ENCODE measurements at places on chromosomes 4 and X. TPM values are rescaled to one million over a fixed set of nuclear protein-coding genes. Genes with fewer than 3 reads are reported as not detected.

DNA sequence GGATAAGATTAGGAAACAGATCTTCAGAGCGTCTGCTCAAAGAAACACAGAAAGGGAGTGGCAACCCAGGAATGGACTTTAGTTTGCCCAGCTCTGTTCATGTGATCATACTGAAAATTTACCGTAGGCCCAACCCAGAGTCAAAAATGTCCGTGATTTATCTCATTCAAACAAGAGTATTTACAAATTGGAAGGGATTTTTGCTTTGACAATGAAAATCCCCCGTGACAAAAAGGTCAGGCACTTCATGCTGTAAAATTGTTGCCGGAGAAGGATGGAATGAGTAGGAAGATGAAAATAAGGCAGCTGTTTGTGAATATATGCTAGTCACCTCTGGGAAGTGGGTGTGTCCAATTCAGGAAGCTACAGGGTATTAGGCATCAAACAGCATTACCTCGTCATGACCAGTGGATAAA, 1.2 kb downstream of the SULT1B1 start:
- no peak overlapping the region for H3K4me3 ChIP-seq
- no peaks in the 10 kb centered on the region for H3K36me3 ChIP-seq
- H3K27ac ChIP-seq: no peak overlapping the region
- H3K4me1 ChIP-seq: peaks cover 5% of the 10 kb centered on the region

DNA sequence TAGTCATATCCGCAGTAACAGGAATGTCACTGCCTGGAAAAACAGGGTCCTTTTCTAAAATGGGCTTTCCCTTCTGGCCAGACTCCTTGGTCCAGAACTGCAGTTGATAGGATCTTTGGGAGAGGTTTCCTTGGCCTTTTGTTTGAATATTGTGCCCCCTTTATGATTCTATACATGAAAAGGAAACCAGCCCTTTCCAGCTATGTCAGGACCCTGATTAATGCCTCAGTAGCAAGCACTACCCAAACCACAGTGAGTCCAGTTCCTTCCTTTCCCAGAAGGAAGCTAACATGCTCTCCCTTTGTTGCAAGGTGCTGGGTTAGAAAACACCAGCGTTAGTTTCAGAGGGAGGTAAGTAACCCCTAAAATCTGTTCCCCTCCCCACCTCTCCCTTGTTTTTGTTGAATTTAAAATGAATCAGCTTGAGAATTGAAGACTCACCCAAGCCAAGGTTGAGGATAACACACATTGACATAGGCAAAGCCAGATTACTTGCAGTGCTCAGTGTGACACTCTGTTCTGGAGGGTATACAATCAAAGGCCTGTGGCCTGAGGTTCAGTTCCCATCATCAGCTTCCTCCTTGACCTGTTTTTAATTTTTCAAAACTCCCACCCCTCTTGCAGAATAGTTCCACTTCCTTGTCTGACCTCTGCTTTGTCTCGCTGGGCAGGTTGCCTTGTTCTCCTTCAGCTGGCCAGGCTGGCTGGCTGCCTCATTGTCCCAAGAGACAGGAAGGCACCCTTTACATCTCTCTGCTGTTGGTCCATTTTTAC, 87.6 kb upstream of the PLAC1 start:
- DNase-seq: no peak
- no peak overlapping the region for H3K27ac ChIP-seq
- H3K27me3 ChIP-seq: no peaks in the 10 kb centered on the region

- DNase-seq: no peak
- no peak overlapping the region for H3K27ac ChIP-seq
- H3K36me3 ChIP-seq: peaks cover 34% of the 10 kb centered on the region
Measured at GRCh38 chrX:24741330-24741729, 47.6 kb downstream of the POLA1 start.

- no peaks in the 10 kb centered on the region for H3K27me3 ChIP-seq
- H3K36me3 ChIP-seq: no peaks in the 10 kb centered on the region
- H3K4me3 ChIP-seq: no peak overlapping the region
- H3K4me1 ChIP-seq: no peaks in the 10 kb centered on the region
- H3K27ac ChIP-seq: no peak overlapping the region
Measured at GRCh38 chr4:10395971-10396580, 61.1 kb downstream of the ZNF518B start.

Gene KLKB1
- 0.39 TPM for total RNA-seq

Data from neural progenitor cell (in vitro differentiated cells).